ENCODE measurements at places on chromosomes 3 and 15.

GRCh38 chr15:78873793-78874765, 1.4 kb downstream of the MORF4L1 start:
- peak; percentile 43 for DNase-seq

- DNase-seq, result no peak
Measured at GRCh38 chr3:151635905-151636304, 97.8 kb upstream of the AADACL2 start.

GRCh38 chr15:92907229-92907628, 7.1 kb downstream of the CHD2 start:
- DNase-seq, result peak; percentile 42

DNA sequence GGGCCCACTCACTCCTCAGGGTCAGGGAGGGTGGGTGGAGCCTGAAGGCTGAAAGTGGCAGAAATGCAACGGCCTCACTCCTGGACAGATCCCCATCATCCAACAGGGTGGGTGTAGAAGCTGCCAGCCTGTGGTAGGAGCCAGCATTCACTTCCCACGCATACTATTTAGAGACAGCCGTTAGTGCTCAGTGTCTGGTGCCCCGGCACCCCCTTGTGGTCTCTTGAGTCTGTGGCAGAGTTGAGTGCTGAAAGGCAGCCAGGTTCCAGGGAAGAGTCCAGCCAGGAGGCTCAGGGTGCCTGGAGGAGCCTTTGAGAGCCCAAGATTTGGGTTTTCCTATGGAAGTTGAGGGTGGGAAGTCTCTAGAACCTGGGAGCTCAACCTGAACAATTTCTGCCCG, 2.1 kb upstream of the GNAT1 start:
- peak; percentile 86 for DNase-seq

DNA sequence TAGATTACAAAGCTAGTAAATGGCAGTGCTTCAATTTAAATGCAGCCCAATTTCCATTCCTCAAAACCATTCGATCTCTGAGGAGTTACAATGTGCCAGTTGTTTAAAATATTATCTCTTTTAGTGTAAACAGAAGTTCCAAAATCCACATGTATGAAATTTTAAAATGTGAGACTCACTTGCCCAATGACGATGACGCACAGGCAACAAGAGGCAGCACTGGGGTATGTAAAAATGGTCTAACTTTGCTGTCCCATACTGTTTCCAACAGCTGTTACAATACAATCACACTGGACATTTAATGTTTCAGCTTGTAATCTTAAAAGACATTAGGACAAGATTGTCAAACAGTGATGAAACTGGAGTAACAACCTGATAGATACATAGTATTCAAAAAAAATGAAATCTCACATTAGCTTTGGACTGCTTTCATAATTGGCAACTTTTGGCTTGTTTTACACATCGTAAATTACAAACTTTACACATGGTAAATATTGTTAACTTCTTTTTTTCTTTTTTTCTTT, 12.2 kb downstream of the SLTM start:
- no peak for DNase-seq

GRCh38 chr3:178676077-178676476, 139.8 kb downstream of the KCNMB2 start:
- DNase-seq, result no peak

DNA sequence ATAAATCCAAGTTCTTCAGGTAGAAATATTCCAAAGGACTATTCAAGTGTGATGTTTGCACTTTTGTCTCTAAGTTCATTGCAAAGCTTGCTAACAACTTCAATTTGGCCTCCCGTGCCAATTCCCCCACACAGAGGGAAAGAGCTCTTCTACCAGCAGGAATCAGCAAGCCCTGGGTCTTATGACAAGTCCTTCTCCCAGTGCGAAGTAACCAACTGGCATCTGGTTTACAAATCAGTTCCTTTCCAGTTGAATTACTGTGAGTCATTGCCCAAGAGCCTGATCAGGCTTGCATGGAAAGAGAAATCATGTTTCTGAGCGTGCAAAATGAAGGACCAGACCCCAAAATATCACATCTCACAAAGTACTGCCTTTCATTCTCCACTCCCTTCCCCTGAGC, 62.7 kb upstream of the SLCO3A1 start:
- DNase-seq, result no peak

GRCh38 chr15:90889313-90889730, 5.0 kb downstream of the FES start:
- DNase-seq, result no peak

DNA sequence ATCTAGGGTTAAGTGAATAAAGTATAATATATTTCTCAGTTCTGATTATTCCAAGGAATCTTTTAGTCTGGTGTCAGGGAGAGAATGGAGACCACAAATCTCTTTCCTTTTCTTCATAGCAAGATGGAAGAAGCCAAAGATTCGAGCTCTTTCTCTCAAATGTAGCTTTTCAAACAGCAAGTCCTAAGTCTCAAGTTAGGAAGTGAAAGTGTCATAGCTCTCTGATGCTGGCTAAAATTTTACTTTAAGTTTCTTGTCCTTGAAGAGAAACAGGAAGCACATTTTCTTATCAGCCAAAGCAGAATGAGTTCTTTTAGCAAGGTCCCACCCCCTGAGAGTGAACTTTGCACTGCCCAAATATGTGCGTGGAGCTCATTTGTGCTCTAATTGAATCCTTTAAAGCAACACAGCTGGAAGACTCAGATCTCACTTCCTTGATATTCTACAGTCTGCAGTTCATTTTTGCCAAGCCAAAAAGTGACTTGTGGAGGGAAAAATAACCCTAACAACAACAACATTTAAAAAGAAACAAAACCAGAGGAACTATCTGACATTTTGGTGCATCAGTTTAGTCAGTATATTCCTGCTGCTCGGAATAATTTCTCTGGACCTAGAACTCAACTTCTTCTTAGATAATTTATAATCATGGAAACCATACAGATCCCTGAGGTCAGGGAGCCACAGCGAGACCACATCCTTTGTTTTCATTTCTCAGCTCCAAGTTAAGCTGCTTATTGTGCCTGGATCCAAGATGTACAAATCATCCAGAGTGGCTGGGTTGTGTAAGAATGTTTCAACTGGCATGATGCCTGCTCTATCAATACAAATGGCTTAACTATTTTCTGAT, 238.7 kb upstream of the P2RY1 start:
- no peak for DNase-seq

GRCh38 chr15:38864827-38865581, 300.4 kb upstream of the RASGRP1 start:
- no peak for DNase-seq

- DNase-seq, result peak; percentile 11
Measured at GRCh38 chr3:117719316-117719926, 1009.8 kb downstream of the TUSC7 start.

DNA sequence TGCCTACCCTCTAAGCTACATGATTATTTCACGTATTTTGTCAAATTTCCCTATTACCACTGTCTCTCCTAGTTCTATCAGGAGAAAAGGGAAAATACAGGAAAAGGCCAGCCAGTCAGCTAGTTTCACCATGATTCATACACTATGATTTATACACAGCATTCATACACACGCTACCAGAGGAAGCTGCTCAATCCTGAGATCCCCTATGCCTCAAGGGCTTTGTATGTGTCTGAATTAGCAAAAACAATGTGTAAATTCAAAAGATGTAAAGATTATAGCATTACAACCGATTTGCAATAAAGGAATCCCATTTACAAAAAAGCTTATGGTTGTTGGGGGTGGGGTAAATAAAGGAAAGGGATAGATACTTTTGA, 3.1 kb upstream of the ACKR4 start:
- DNase-seq, result peak; percentile 91

- DNase-seq, result no peak
Measured at GRCh38 chr3:34200576-34200975, 402.1 kb downstream of the PDCD6IP start.

DNA sequence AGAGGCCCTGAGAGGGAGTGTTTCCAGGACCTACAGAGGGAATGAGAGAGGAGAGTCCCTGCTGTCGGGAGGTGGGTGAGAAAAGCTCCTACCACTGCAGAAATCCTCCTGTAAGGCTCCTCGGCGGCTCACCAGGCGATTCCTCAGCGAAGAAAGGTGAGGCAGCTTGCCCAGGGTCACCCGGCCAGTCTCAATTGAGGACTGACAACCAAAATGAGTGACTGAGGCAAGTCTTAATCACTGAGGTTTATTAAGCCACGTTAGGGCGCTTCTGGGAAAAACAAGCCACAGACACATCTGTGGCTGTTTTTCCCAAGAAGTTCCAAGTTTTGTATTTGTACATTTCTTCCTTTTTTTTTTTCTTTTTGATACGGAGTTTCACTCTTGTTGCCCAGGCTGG, 48.5 kb downstream of the ZDHHC19 start:
- no peak for DNase-seq

DNA sequence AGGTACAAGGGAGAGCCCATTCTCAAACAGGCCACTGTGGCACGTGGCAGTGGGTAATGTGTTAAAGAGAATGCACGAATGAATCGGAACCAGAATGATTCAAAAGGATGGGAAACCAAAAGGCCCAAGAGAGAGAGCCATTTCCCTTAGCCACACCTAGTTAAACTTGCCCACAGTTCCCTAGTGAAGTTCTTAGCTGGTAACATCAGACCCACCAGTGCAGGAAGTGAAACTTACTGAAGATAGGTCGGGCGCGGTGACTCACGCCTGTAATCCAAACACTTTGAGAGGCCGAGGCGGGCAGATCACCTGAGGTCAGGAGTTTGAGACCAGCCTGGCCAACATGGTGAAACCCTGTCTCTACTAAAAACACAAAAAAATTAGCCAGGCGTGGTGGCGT, 97.1 kb downstream of the MEX3B start:
- DNase-seq, result no peak

DNA sequence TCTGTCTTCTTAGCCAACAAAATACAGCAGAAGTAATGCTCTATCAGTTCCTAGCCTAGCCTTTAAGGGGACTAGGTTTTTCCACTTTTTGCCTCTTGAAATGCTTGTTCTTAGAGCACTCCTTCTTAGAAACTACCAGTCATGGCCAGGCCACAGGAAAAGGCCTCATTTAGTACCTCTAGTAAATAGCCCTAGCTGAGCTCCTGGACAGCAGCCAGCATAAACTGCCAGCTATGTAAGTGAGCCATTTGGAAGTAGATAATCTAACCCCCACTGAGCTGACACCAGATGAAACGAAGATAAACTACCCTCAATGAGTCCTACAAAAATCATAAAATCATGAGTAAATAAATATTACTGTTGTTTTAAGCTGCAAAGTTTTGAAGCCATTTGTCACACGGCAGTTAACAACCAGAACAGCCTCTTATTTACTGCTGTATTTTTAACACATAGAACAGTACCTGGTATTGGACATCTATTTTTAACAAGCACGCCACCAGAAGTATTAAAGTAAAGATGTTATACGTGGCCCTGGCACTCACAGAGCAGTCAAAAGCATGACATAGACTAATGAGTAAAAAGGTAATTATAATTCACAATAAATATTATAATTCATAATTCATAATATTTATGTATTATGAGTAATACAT, 12.0 kb downstream of the TBC1D5 start:
- DNase-seq, result no peak

DNA sequence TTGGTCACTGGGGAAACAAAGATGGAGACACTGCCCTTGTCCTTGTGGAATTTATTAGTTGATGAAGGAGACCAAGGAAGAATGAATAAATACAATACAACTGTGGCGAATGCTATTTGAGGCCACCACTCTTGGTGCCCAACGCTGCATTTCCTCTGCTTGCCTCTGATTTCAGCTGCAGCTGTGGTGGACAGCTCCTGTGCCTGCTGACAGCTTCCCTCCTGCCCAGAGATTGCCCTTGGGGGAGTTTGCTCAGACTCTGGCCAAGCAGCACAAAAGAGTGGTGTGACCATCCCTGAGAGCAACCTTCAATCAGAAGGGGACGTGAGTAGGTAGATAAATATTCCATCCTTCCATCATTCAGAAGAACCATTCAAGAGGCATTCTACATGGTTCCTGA, 64.6 kb upstream of the FHIT start:
- DNase-seq, result no peak

DNA sequence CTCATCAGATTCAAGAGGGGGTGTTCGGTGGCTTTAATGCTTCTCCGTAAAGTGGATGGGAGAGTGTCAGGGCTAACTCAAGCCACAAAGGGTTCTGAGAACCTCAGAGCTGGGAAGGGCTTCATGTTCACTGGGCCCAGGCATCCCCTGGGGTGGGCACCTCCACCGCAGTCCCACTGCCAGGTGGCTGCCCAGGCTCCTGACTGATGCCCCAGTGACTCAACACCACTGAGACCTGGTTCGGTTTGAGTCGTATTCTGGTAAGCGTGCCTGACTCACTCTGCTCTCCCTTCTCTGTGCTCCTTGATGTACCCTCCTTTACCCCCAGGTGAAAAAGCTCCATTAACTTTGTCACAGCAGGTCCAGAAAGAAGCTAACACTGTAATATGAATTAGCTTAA, 304.6 kb downstream of the RPLP1 start:
- no peak for DNase-seq

- no peak for DNase-seq
Measured at GRCh38 chr15:66848686-66849392, 146.8 kb downstream of the SMAD6 start.

- no peak for DNase-seq
Measured at GRCh38 chr15:99496302-99496629, 69.5 kb upstream of the MEF2A start.

GRCh38 chr3:123799544-123800361, 84.4 kb downstream of the MYLK start:
- no peak for DNase-seq

GRCh38 chr3:148883163-148883562, 18.1 kb downstream of the CPA3 start:
- DNase-seq, result no peak

DNA sequence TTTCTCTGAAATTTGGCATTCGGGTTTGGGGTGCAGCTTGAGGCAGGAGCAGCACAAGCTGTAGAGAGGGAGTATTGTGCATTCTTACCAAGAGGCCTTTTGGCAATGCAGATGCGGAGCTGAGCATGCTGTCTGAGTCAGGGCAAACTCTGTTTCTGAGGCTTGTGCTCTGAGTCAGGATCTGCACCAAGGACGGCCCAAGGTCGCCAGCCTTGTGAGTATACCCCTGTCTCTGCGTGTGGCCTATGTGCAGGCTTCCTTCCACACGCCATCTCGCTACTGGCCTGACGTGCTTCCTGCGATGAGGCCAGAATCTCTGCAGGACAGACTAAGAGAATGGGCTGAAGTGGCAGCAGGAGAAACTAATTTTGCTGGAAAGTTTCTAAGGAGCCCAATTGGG, 83.8 kb upstream of the ROPN1 start:
- DNase-seq, result no peak
